ENCODE measurements at places on chromosomes 12 and 14.

DNA sequence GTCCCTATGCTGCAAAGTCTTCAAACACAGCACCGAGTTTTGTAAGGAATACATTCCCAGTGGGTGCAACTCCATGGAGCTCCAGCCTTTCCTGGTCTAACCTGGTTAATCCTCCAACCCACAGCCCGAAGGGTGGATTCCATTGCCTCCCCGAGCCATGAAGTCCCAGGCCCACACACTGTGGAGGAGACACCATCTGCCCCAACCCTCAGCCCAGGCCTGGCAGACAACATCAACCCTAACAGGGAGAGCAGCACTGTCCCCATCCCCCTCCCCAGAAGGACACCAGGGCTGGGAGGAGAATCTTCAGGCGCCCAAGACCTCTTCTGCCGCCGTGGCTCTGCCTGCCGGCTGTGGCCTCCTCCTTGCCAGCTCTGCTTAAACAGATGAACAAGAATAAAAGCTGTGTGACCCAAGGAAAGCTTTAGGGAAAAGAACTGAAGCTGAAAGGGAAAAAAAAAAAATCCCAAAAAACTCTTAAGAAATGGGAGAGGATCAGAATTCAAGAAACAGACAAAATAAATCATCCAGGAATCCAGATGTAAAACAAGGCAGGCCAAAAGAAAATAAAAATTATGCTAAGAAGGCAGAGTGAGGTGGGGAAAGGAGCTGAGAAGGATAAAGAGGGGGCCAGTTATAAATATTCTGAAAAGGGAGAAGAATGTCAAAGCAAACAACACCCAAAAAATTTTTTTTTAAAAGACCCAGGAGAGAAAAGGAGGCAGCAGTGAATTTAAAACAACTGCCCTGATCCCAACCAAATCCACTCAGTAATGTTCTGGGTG lies 16.0 kb upstream of the ZFP36L1 start:
- DNase-seq, result no peak

- no peak for DNase-seq
Measured at GRCh38 chr12:120933786-120934185, 29.6 kb upstream of the SPPL3 start.

DNA sequence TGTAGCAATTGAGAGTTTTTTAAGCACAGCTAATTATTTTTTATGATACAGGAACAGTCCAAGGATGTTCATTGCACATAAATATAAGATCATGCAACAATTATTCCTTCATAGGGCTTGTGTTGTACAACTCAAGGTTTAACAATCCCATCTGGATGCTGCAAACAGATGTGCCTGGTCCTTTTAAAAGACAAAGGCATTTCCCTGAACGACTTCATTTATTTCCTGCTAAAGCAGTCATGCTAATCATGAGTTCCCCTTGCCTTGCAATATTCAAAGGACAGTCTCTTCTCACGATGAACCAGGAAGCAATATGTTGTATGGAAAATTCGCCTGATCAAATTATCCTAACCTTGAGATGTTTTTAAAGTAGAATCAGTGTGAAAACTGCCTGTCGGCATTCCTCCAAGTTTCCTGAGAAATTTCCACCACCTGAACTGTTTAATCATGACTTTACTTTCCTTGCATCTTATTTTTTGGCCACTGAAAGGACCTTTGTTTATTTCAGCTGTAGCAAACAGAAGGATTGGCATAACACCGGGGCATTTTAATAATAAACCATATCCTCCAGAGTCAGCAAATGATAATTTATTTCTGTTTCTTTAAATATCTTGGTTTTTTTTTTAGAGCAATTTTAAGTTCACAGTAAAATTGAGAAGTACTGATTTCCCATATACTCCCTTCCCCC lies 33.9 kb upstream of the TSPAN8 start:
- DNase-seq, result no peak

- no peak for DNase-seq
Measured at GRCh38 chr14:43803076-43803689, 703.9 kb downstream of the FSCB start.

DNA sequence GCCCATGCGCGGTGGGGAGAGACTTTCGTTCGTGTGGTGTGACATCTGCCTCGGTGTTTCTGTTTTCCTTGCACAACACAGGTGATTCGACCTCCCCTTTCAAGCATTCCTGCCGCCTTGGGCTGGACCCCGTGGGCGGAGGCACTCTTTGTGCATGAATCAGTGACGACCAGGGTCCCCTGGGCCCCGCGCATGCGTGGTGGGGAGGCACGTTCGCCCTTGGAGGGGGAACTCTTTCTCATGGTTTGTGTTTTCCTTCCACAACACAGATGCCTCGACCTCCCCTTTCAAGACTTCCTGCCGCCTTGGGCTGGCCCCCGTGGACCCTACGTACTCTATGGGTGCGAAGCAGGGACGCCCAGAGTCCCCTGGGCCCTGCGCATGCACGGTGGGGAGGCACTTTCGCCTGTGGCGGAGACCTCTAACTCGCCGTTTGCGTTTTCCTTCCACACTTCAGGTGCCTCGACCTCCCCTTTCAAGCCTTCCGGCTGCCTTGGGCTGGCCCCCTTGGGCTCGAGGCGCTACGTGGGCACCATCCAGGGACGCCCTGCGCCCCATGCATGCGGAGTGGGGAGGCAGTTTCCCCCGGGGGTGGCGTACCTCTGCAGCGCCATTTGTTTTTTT lies 340.9 kb downstream of the ALG10 start:
- DNase-seq, result no peak

GRCh38 chr14:22251090-22251489 lies 337.9 kb downstream of the DAD1 start:
- DNase-seq, result no peak

DNA sequence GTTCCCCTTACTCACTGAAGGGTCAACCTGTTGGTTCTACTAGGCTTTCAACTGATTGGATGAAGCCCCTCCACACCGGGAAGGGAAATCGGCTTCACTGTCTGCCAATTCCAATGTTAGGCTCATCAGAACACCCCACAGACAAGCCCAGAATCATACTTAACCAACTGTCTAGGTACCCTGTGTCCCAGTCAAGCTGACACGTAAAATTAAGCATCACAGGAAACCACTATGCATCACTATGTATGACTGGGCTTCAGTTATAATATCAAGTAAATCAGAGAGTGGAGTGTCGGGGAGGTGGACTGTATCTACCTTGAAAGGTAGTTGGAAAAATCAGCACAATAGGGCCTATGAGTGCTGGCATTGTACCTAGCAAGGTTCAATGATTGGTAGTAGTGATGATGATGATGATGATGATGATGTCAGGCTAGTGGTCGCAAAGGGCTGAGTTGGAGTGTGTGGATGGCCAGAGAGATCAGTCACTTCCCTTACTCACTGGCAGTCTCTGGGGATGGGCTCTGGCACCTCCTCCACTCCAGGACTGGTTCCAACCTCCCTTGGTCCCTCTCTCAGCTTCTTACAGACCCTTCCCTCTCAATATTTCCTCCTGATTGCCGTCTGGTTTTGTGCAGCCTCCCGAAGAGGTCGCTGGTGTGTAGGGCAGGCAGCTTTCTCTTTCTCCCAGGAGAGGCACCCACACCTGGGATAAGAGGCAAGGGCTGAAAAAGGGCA lies 3.3 kb upstream of the ATG101 start:
- no peak for DNase-seq

DNA sequence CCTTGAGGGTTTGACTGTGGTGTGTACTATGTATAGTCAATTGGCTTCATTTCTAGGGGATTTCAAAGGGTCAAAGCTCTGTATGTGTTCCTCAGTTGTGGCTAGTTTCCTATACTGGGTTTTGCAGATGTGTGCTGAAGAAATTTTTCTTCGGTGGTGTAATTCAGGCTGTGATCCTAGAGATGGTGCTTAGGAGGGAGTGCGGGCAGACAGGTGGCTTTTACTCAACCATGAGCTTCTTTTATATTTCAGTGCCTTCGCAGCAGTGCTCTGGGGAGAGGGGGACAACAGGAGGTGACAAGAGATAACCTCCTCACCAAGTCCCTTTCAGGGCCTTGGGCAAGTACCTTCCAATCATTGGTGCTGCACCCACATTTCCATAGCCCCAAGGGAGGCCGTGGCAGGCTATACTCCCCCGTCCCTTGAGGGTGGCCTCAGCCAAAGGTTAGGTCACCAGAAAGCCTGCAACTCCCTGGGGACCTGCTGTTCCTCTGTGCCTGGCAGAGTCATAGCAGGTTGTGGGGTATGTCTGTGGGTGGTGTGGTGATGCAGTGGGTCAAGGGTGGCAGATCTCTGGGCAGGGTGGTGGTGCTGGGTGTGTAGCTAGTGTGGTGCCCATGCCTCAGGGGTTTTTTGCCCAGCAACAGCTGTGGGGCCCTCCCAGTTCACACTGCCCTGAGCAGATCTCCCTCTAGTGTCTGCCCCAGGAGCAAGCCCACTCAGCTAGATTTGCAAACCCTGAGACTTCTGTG lies 37.0 kb upstream of the TMX1 start:
- DNase-seq, result no peak

GRCh38 chr12:38872561-38872960 lies 32.8 kb downstream of the CPNE8 start:
- no peak for DNase-seq

- peak; percentile 8 for DNase-seq
Measured at GRCh38 chr14:105375635-105376057, 22.7 kb upstream of the TEX22 start.

DNA sequence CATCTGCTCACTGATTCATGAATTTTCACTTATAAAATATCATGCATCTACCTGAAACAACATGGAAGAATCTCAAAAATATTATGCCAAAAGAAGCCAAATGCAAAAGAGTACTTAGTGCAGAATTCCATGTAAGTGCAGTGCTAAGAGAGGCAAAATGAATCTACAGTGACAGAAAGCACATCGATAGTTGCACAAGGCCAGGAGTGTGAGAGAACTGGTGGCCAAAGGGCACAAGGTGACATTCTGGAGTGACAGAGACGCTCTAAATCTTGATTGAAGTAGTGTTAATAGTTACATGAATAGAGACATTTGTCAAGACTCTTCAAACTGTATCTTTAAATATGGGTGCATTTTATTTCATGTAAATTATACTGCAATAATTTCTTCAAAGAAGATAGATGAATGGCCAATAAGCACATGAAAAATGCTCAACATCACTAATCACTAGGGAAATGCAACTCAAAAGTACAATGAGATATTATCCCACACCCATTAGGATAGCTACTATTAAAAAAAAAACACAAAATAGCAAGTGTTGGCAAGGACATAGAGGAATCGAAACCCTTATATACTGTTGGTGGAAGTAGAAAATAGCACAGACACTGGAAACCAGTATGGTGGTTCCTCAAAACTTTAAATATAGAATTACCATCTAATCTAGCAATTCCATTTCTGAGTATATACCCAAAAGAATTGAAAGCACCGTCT lies 71.7 kb upstream of the KICS2 start:
- no peak for DNase-seq

DNA sequence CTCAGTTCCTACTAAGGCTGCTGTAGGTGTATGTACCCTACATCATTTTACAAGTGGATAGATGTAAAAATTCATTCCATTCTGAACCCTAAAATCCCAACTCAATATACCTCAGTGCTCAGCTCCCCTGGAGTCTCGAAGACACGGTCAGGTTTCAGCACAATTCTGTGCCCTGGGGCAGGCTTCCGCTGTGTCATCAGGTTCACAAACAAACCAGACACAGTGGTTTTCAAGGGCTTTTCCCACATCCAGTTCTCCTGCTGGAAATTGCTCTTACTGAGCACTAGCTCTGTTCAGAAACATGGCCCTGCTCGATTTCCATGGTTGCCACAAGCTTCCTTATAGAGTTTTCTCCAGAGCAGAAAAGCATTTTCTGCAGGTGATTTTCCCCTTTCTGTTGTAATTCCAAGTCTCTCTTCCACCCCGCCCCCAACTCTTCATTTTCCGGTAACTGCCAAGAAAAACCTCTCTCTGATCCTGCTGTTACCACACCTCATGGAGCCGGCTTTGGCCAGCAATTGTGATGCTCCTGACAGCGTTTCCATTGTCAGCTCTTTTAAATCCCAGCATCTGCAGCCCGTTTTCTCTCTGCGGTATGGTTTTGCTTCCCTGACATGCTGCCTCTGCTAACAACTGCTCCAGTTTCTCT lies 483.0 kb upstream of the CCDC196 start:
- no peak for DNase-seq

- DNase-seq, result no peak
Measured at GRCh38 chr14:47278233-47278842, 397.1 kb downstream of the MDGA2 start.

Data from stimulated activated CD8-positive, alpha-beta memory T cell treated with anti-CD3 and anti-CD28 coated beads, Interleukin-15, amount 100 ng/mL, for 4 hours (primary cell).